ENCODE measurements at places on chromosomes 12 and 14.

- DNase-seq: no peak
Measured at GRCh38 chr12:88998421-88998820, 353.9 kb downstream of the DUSP6 start.

GRCh38 chr12:39441963-39442830, 723 bp downstream of the KIF21A start:
- DNase-seq: peak; percentile 21

DNA sequence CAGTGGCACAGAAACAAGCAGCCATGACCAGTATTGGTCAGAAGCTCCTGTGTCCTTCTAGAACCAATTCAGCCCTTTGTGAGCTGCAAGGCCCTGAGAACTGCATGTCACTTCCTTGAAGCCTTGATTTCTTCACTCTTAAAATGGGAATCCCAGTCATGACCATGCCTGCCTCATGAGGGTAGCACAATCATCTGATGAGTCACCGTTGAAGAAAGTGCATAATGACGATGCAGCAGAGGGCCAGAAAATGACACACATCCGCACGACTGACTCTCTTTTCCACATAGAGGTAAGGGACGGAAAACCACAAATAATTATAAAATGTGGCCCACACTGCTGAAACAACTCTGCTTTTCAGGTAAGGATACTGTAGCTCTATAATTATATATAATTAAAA, 777.4 kb downstream of the BCL11B start:
- DNase-seq: no peak

GRCh38 chr12:76518699-76519098, 40.9 kb downstream of the OSBPL8 start:
- DNase-seq: no peak

DNA sequence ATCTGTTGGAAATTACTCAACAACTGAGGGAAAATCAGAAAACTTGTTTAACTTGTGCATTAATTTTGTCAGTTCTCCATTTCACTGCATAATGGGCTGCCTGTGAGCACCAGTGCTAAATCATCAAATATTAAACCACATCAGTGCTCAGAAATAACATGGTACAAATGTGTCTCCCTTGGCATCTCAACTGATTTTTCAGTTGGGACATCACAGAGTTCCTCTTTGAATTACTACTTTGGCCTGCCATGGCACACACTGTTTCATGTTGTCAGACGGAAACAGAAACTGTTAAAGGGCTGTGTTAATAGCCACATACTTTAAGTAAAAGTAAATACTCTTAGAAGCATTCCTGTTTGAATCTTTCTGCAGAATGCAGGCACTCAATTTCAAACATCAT, 42.1 kb upstream of the STRN3 start:
- no peak for DNase-seq

GRCh38 chr12:130281153-130281799, 56.4 kb upstream of the PIWIL1 start:
- no peak for DNase-seq

DNA sequence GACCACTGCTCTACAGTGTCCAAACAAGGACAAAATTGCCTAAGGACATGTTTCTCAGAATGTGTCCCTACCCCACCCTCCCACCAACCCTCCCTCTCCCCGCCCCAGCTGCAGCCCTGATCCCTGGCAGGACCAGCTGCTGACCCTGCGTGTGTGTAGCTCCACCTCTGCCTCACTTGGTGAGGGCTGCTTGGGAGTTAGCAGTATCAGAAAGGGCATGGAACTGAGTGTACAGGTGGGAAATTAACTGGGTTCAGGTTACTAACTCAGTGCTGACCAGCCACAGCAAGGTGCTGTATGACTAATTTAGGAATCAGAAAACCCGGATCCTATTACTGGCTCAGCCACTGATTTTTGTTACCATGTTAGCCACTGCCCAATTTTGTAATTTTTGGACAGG, 11.3 kb upstream of the PLEKHD1 start:
- no peak for DNase-seq

DNA sequence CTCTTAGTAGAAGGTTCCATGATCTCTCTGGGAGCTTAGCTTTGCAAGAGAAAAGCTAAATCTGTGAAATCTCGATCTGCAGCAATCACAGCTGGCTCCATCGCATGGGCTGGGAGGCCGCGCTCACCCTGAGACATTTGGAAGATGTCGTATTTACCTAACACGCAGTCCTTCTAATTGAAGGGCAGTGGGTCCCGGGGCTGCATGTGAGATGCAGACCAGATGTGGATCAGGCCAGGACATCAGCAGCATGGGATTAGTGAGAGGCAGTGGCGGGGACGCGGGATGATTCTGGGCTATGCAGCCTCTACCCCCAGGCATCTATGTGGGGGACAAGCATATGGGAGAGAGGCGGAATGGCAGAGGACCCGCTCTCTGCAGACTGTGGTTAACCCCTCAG, 312.4 kb upstream of the RTL1 start:
- no peak for DNase-seq

GRCh38 chr12:122851820-122852219, 16.6 kb downstream of the HIP1R start:
- no peak for DNase-seq

GRCh38 chr14:51333299-51333698, 93.3 kb downstream of the TMX1 start:
- DNase-seq: no peak

GRCh38 chr14:43105305-43105704, 1401.8 kb downstream of the FSCB start:
- DNase-seq: no peak

- DNase-seq: no peak
Measured at GRCh38 chr12:92702754-92703679, at the start of gene PLEKHG7. PLEKHG7 (plus strand) TSS chr12:92702989; CDS start chr12:92706632, 3,643 bp downstream.

DNA sequence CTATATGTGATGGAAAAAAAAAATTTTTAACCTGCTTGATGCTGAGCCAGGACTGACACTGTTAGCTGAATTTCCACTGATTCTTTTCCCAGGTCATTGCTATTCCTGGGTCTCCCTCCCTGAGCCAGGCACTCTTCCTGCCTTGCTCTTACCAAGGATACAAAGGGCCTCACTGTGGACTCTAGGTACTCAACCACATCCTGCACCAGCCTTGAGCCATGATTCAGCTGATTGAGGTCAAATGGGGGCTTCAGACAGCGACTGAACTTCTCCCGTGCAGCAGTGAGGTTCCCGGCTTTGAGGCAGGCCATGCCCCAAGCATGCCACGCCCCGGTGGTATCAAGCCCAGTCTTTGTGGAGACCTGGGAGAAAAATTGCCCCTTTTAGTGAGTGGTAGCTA, 54.3 kb downstream of the ZFYVE26 start:
- no peak for DNase-seq

GRCh38 chr12:92784356-92784755, 81.6 kb downstream of the PLEKHG7 start:
- no peak for DNase-seq

GRCh38 chr12:80017261-80017870, 82.0 kb upstream of the OTOGL start:
- no peak for DNase-seq

- no peak for DNase-seq
Measured at GRCh38 chr12:25365340-25365730, 114.6 kb upstream of the KRAS start.

GRCh38 chr14:22981090-22981875, 1.1 kb downstream of the AJUBA start:
- no peak for DNase-seq

GRCh38 chr12:25051656-25052195, 102.8 kb upstream of the BCAT1 start:
- peak; percentile 43 for DNase-seq

DNA sequence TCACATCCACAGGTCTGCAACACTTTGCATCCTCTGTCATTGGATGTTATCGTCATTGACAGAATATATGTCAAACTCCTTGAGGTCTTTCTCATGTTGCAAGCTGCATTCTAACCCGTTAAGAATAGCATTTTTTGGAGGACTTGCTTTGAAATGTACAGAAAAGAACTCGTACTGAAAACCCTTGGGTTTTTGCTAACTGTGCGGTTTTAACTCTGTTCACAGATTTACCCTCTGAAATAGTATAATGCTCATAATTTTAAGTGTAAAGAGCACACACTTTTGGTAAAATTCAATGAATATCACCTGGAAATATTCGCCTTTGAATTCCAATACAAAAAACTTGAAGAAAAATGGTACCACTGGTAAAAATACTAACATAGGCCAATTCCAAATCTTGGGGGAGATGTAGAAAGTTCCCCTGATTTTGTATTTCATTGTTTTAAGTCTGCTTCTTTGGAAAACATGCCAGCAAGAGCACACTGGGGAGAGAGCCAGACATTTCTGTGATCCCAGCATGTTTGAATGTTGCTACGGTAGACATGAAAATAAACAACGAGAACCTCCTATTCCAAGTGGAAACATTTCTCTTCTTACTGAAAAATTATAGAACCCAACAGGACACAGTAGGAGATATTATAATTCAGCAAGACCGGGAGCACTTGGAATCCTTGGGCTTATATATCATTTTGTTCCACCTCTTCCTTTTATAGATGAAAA, 446.0 kb downstream of the AEBP2 start:
- no peak for DNase-seq

GRCh38 chr12:132284071-132284826, 45.1 kb downstream of the GALNT9 start:
- no peak for DNase-seq

DNA sequence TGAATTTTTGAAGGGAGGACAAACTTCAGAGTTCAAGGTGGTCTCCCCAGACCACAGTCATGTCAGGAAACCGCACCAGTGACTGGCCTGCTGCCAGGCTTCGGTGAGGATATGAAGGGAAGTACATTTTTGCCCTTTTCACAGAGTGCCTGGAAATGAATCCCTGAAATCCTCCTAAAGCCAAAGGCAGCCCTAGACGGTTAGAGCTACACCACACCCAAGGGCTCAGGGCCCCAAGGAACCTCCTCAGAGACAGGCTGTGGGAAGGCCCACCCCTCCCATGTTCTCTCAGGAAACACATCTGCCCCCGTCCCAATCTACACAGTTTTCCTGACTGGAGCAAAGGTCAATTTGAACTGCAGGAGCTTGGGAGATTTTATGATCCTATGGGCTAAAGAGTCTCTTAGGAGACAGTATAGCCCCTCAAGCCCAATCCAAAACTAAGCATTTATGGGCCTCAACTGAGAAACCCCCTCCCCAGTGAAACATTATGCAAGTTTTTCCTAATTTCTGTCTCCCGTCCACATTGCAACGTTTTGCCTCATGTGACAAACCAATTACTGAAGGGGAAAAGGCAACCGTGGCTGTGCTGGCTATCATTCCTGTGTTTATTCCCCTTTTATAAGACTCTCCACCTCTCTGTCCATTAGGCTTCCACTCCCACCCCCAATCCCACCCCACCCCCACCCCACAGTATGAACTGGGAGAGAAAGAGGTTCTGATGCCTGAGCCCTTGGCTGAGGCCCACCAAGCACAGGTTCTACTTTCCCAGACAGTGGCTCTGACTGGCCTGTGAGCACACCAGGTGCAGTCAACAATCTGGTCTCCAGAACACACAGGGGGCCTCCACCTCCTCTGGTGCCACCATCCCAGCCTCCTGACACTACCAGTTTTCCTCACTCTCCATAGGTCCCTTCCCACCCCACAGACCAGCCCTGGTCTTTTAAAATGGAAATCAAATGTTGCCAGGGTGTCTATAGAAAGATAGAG, 9.6 kb upstream of the RNASE1 start:
- DNase-seq: no peak

DNA sequence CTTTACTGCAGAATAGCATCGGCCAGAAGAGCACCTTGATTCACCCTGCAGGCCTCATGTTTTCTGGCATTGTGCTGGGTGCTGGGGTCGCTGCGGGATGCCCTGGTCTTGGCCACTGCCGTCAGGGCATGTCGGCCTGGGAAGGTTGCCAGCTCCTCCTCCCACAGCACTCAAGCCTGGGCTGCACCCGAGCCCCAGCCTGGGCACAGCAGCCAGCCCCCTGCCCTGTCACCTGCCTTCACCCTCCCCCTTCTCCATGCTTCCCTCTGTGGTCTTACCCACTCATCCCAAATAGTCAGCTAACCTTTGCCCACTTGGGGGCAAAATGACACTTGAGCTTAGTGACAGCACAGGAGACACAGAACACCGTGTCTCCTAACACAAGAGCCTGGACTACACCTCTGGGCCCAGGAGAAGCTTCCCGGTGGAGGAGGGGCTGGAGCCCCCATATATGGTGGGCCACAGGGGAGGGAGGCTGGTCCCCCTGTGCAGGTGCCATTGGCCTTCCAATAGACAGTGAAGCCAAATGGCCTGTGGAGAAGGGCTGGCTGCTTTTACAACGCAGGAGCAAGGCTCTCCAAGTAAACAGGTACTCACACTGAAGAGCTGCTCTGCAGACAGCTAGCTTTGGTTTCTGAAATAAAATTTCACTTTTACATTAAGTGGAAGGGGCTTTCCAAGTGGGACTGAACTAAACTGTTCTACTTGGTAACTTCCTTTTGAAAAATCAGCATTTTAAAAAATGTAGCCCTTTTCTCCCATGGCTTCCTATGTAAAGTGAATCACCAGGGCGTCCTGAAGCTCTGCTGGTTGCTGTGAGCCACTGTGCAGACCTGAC, 51.2 kb upstream of the AMN start:
- no peak for DNase-seq

GRCh38 chr12:31959701-31960391, 631 bp downstream of the RESF1 start:
- peak; percentile 76 for DNase-seq

DNA sequence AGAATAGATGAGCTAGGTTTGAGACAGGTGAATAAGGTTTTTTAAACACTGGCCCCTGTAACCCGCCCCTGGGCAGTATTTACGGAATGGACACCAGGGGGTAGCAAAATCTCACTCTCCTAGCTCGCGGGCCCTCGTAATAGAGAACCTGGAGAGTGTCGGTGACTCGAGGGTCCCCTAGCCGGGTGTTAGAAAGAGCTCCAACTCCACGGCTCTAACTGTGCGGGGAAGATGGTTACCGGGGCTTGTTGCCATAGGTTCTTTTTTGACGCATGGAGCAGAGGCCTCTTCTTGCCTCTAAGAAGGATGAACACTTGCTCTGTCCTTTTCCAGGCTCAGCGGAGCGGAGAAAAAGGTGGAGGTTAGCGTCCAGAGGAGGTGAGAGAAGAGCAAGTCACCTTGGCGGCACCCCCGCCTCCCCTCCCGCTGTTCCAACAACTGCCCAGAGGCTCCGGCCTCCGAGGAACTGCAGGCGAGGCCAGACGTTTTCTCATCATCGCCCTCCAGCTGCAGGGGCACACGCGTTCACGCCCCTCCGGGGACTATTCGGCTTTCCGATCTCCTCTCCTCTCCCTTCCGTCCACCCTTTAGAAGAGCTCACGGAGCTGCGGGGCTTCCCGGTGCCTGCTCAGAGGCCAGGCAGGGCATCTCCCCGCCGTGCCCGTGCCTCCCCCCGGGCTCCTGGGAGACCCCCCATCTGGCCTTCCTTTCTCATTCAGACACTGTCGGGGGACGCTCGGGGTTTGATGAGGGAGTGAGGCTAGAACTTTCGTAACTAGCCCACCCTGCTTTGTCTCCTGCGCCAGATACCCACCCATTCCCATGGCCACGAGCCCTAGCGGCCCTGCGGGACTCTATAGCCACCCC, 1.4 kb upstream of the ARHGEF40 start:
- peak; percentile 28 for DNase-seq

- no peak for DNase-seq
Measured at GRCh38 chr14:93986955-93987354, 10.1 kb upstream of the CCDC197 start.

DNA sequence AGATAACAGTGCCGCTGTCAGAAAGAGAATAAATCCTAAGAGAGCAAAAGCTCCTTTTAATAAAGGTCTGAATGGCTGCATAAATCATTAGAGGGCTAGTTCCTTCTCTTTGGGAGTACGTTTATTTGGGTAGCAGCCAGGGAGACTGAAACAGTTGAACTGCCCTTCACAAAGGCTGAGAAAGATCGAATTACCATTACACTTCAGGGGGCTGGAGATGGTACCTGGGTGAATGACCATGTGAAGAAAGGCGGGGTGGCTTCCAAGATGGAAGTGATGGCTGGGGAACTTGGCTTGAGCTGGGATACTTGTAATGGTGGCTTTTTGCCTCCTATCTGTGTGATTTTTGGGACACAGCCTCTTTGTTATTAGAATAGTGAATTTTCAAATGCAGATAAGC, 1.7 kb upstream of the FGD4 start:
- DNase-seq: no peak

Data from hematopoietic multipotent progenitor cell treated with erythropoietin and hydrocortisone succinate and interleukin-3 and kit ligand, for 15 days (in vitro differentiated cells).